Stimulated activated naive CD4-positive, alpha-beta T cell treated with Interleukin-2 at 50 U/mL for 16 hours (primary cell): ENCODE measurements at places on chromosomes 3 and 15.

DNA sequence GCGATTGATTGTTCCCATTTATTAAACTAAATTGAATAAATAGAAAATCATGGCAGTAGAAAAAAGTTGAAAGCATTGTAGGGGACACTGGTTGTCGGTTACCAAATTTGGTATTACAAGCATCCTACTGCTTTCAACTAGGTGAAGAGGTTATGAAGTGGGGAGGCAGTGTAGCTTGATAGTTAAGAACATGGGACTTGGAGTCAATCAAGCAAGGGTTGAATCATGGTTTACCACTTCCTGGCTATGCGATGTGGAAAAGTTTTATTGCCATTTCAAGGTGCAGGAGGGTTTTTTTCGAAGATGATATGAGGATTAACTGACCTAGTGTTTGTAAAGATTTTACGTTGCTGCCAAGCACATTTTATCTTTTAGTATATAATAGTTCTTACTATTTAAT, 318.2 kb upstream of the KCNH8 start:
- DNase-seq = no peak

DNA sequence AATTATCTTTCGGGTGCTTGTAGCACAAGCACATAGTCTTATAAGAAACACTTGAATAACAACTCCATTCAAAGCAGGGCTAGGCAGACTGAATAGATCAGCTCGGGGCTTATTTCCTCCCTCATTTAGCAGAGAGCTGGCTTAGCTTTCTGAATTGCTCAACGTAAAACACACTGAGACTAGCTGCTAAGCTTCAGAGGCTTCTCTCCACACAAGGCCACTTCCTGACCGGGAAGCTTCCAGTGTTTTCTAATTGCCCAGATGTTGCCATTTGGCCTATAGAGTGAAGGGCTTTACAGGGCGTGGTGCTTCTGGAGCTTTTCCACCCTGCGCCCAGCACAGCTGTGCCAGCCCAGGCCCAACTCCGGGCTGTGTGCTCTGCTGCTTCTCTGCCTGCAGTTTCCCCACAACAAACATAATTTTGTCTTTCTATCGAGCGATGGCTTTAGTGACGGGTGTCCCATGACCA, 16.6 kb downstream of the FAM240A start:
- no peak for DNase-seq

- no peak for DNase-seq
Observed at GRCh38 chr3:29887451-29887850, 606.6 kb downstream of the RBMS3 start.

DNA sequence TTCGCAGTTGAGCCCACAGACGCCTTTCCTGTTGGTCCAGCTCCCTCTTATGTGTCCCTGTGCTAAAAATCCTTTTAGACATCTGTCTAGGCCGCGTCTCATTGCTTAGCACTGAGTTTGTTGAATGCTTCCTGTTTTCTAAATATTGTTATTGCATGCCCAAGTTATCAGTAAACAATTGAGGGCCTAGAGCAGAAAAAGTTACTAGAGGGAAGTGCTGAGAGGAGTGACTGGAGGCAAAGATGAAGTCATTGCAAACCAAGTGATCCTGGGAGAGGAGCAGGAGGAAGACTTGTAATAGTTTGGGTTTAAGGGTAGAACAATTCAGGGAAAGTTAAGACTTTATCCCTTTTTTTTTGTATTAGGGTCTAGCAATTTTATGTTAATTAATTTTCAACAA, 88.1 kb downstream of the DCUN1D1 start:
- DNase-seq = no peak

DNA sequence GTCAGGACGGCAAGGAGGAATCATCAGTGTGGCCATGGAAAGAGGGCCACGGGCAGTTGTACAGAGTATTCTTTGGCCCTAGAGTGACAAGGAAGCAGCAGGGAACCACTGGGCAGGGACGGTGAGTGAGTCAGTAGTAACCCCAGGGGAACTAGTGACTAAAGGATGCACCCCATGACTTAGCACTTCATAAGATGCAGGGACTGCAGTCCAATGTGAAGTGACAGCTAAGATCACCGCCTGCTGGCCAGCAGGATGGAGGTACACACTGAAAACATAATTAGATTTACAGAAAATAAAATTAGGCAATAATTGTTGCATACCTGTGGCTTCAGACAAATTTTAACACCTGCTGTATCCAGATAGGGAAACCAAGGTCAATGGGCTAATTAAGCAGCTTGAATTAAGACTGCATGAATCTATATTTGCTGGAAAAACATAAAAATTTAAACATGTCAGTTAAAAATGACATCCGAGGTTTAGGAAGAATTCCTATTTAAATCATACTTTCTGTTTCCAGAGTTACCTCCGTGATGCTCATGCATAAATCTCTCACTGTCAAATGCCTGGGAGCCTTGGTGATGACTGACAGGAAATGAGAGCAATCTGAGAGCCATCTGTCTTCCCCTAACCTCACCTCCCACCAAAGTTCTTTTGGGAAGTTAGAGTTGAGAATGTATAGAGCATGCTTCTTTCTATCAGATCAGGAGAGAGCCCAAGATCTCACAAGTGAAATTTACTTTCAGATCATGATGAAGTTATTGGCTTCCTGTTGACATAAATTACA, 56.5 kb downstream of the DCLK3 start:
- no peak for DNase-seq

DNA sequence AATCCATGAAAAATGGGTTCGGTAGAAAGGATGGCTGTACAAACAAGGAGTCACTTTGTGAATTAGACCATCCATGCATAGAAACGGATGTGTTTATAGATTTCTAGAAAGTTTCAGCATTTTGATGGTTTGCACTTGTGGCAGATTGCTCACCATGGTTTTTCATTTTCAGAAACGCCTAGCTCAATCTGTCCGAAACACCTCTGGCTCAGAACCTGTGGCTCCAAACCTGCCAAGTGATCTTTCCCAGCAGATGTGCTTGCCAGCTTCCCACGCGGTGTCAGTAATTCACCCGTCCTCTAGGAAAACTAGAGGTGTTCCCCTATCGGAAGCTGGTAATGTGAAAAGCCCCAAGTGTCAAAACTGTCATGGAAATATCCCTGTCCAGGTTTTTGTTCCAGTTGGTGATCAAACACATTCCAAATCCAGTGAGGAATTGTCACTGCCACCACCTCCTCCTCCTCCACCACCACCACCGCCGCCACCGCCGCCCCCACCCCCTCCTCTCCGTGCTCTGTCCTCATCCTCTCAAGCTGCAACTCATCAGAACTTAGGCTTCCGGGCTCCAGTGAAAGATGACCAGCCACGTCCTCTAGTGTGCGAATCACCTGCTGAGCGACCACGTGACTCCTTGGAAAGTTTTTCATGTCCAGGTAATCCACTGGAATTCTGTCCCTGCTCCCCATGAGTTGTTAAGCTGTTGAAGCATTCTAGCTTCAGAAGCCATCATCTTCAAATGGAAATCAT, 21.2 kb downstream of the WHAMM start:
- DNase-seq = no peak
